ENCODE measurements at places on chromosomes 13 and 19. TPM values are rescaled to one million over a fixed set of nuclear protein-coding genes. Genes with fewer than 3 reads are reported as not detected.
A peak's percentile ranks its signal among the peaks of the same experiment; 100 is the strongest.

Gene ZNF682
- 1.2 TPM for total RNA-seq

Gene ERICH4
- not detected for total RNA-seq

Gene CATSPERD
- total RNA-seq: not detected

Gene KANK3
- 1.2 TPM for total RNA-seq

Gene ZNF578
- 2.0 TPM for total RNA-seq

DNA sequence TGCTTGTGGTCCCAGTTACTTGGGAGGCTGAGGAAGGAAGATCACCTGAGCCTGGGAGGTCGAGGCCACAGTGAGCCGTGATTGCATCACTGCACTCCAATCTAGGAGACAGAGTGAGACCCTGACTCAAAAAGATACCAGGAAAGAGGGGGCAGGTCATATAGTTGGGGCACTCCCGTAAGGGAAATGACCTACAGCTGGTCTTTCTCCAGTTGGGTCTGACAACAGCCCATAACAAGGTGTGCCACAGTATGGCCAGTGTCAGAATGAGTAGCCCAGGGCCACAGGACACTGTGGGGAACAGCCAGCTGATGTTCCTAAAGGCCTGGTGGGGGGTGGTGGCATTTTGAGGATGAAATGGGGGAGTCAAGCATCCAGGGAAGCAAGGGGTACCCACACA lies 10.8 kb downstream of the DNMT1 start:
- no peak for DNase-seq

- no peak for DNase-seq
These were observed 27.4 kb downstream of the CD177 start for GRCh38 chr19:43380771-43381386.

- no peak for DNase-seq
These were observed 350.0 kb downstream of the DACH1 start for GRCh38 chr13:71517004-71517403.

GRCh38 chr13:95503662-95504061 lies 48.9 kb upstream of the CLDN10 start:
- DNase-seq: no peak

GRCh38 chr19:289651-290371 lies 1.4 kb downstream of the PLPP2 start:
- DNase-seq: peak; percentile 6

- peak; percentile 62 for DNase-seq
These were observed 15.0 kb downstream of the NUFIP1 start for GRCh38 chr13:44974056-44974793.

DNA sequence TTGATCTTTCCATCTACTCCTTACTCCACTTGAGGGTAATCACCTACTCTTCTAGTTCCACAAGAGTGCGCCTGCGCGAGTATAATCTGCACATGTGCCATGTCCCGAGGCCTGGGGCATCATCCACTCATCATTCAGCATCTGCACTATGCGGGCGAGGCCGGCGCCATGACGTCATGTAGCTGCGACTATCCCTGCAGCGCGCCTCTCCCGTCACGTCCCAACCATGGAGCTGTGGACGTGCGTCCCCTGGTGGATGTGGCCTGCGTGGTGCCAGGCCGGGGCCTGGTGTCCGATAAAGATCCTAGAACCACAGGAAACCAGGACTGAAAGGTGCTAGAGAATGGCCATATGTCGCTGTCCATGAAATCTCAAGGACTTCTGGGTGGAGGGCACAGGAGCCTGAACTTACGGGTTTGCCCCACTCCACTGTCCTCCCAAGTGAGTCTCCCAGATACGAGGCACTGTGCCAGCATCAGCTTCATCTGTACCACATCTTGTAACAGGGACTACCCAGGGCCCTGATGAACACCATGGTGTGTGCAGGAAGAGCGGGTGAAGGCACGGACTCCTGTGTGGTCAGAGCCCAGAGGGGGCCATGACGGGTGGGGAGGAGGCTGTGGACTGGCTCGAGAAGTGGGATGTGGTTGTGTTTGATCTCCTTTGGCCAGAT lies 2.7 kb upstream of the KLK2 start:
- DNase-seq: peak; percentile 18

DNA sequence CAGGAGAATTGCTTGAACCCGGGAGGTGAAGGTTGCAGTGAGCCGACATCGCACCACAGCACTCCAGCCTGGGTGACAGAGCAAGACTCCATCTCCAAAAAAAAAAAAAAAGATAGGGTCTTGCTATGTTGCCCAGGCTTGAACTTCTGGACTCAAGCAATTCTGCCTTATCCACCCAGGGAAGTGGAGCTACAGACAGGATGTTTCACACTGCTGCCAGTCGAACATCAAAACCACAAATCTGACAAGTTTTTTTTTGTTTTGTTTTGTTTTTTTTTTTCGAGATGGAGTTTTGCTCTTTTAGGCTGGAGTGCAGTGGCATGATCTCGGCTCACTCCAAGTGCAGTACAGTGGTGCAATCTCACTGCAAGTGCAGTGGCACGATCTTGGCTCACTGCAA lies 10.8 kb downstream of the XPO4 start:
- no peak for DNase-seq

DNA sequence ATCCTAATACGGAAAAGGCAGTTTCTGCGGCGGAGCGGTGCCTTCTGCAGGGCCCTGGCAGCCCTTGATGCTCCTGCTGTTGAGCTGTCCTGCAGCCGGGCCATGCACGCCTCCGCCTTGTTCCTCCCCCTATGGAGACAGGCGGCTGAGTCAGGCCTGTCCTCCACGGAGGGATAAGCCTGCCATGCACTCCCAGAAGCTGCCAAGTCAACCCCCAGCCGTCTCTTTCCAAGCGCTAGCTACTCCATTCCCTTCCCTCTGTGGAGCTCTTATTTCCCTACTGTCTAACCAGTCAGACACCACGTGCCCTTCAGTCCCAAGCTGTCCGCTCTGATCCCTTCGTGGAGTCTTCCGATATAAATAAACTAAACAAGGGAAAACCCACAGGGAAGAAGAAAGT lies 197.0 kb downstream of the COL4A1 start:
- peak; percentile 92 for DNase-seq

DNA sequence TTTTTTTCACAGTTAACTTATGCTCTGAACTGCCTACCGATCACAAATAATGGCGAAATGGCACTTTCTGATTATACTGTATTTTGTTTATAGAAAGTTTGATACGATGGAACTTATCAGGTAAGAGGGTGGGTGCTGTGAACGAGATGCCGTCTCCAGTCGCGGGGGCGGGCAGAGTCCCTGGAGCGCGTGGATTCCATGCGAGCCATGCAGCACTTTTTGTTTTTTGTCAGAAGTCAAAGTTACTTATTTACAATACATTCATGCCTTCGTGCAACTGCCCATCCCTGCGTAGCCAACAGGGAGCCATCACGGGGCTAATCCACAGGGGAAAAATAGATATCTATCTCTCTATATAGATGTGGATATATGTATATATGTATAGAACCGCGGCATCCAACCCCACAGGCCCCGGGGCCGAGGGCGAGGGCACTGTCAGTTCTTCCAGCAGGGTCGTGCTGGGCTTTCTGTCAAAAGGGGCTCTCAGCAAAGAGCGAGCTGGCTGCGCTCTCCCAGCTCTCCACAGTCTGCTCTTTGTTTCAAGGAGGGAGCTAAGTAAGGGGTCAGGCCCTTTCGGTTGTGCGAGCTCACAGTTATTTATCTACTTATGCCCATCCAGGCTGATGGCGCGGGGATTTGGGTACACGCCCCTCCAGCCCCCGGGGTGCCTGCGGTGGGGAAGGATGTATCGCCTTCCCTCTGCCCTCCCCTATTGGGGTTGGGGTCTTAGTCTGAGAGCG lies 3.4 kb downstream of the SLITRK1 start:
- no peak for DNase-seq

- no peak for DNase-seq
These were observed 561 bp upstream of the GJA3 start for GRCh38 chr13:20161275-20161950.
